ENCODE measurements at places on chromosomes 3 and 15.

DNA sequence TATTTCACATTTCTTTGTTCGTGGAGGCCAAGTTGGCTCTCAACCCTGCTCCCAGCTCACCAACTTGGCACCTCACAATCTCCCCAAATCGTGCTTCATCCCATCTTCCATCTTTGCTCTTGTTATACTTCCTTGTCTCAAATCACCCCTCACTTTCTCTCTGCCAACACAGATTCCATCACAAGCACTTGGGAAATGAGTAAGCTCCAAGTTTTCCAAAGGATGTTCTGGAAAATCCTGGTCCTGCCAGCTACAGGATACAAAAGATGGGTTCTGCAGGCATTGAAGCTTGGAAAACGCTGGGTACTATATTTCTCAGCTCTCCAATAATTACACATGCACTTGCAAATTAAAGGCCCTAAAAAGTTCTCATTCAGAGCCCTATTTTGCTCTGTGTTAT lies 4.1 kb upstream of the TM4SF4 start:
- H3K27ac ChIP-seq: no peak overlapping the region
- no peaks in the 10 kb centered on the region for H3K36me3 ChIP-seq
- no peaks in the 10 kb centered on the region for H3K27me3 ChIP-seq
- H3K4me3 ChIP-seq: no peak overlapping the region
- DNase-seq: no peak
- peaks cover 10% of the 10 kb centered on the region for H3K4me1 ChIP-seq

DNA sequence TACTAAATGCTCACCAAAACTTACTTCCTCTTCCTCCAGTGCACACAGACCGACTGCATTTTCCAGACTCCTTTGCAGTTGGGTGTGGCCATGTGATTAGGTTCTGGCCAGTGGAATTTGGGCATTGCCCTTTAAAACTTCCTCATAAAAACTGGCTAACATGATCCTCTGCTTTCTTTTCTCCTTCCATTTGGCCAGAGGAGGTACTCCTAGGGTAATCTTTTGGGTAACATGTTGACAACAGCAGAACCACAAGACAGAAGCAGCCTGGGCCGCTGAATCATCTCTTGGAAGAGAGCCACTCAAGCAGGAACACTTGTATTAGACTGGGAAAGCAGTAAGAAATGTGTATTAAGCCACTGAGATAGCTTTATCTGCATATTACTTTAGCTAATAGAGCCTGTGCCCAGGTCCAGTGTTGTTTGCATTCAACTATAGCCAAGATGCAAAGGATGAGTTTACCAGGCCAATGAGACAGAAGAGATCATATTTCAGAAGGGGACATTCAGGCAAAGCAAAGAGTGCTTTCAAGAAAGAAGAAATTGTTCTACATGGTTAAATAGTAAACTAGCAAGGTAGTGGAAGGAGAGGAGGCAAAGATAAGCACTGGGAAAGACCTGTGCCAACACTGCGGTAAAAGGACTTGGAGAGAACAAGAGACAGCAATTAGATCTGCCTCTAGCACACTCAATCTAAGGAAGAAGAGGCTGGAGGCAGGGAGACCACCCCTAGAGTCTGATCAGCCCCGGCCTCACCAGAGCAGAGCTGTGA lies 79.8 kb downstream of the PLCH1 start:
- peak; percentile 74 for DNase-seq
- H3K27me3 ChIP-seq: no peaks in the 10 kb centered on the region
- H3K4me1 ChIP-seq: peaks cover 6% of the 10 kb centered on the region
- no peak overlapping the region for H3K4me3 ChIP-seq
- peak overlapping the region; percentile 67 for H3K27ac ChIP-seq

- H3K4me1 ChIP-seq: no peaks in the 10 kb centered on the region
- H3K27ac ChIP-seq: no peak overlapping the region
- no peak overlapping the region for H3K4me3 ChIP-seq
- H3K36me3 ChIP-seq: no peaks in the 10 kb centered on the region
These were observed 22.0 kb upstream of the ZCWPW2 start for GRCh38 chr3:28326458-28326926.

DNA sequence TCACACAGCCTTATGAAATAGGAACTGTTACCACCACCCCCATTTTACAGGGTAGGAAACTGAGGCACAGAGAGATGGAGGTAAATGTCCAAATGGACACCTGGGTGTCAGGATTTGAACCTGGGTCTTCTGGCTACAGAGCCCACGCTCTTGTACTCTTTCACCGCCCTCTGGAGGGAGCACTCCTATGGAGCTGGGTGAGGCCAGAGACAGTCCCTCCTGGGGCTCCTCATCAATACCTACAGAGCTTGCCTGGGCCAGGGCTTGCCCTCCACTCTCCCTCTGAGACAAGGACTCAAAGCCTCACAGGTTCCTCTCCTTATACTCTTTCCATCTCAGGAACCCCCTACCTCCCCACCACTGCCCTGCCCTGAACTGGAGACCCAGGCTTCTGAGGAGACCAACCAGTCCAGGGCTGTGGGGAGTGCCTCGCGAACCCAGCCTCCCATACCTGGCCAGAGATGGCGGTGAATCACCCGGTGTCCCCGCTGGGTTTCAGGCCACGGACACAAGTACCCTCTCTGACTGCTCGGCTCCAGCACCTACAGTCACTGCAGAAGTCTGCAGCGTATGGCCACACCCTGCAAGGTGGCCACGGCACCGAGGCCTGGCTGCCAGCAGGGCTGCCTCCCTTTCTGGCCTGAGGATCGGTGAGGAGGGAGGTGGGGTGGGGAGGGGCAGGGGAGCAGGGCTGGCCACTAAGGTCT lies 22.1 kb upstream of the ATP2B2 start:
- no peaks in the 10 kb centered on the region for H3K4me1 ChIP-seq
- no peaks in the 10 kb centered on the region for H3K36me3 ChIP-seq
- no peak overlapping the region for H3K4me3 ChIP-seq
- H3K27me3 ChIP-seq: no peaks in the 10 kb centered on the region
- no peak for DNase-seq
- H3K27ac ChIP-seq: no peak overlapping the region

DNA sequence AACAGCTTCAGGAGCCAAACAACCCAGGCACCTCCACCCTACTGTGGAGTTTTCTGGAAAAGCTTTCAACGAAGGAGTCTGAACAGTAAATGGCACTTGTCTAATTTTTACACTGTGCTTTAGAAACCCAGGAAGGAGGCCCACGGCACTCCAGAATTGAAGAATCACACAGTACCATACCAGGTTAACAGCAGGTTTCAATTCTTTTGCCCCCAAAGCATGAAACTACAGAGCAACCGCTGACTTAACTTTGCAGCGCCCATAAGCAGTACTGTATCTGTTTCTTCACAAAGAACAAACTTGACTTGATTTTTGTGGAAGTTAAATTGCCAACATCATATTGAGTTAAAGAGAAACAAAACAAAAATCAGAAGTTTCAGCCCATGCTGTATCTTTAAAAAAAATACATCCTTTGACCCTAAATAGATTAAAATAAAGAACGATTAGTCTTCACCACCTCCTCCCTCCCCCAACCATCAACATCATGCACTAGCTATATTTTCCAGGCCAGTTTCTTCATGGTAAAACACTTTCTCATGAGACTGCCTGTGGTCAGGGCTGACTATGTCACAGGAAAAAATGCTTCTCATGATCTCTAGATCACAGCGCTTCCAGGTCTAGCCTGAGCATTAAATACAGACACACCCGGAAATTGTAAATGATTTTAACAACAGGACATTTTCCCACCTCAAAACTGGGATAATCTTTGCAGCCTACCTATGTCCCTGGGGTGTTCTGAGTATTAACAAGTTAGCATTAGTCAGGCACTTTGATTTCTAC lies 456.3 kb downstream of the FOXP1 start:
- no peaks in the 10 kb centered on the region for H3K4me1 ChIP-seq
- no peak overlapping the region for H3K4me3 ChIP-seq
- H3K27me3 ChIP-seq: no peaks in the 10 kb centered on the region

DNA sequence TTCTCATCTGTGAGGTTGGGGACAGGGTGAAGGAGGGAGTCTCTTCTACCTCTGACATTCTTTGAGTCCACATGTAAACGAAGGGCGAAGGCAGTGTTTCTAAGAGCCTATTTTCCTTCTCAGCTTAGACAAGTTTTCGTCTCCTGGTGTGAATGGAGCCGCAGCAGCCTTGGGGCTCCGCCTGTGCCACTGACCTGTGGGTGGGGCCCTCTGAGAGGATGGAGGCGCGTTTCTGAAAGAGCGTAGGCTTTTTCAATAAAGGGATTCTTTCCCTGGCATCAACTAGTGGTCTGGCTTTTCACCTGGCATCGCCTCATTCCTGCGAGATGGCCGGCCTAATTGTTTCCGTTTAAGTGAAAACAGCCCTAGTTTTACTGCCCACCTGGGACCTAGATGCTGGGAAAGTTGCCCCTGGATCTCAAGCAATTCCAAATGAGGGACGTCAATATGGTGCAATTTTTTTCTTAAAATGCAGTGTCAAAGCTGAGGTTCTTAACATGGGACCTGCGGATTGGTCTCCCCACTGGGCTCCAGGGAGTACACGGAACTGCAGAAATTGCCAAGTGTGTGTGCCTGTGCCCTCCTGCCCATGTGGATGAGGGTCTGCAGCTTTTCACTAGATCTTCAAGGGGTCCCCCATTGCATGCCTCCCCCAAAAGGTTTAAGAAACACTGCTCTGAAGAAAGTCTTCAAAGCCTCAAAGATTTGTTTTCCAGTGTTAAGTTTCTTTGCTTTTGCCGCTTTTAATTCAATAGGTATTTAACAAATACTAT lies 958 bp downstream of the GLDN start:
- peak overlapping the region; percentile 33 for H3K4me3 ChIP-seq
- no peak for DNase-seq
- no peaks in the 10 kb centered on the region for H3K4me1 ChIP-seq
- H3K27ac ChIP-seq: peak overlapping the region; percentile 73
- no peaks in the 10 kb centered on the region for H3K36me3 ChIP-seq
- no peaks in the 10 kb centered on the region for H3K27me3 ChIP-seq

- no peaks in the 10 kb centered on the region for H3K4me1 ChIP-seq
- no peak overlapping the region for H3K27ac ChIP-seq
- no peak overlapping the region for H3K4me3 ChIP-seq
- no peaks in the 10 kb centered on the region for H3K36me3 ChIP-seq
- H3K27me3 ChIP-seq: no peaks in the 10 kb centered on the region
- DNase-seq: no peak
These were observed 28.3 kb upstream of the TMEM42 start for GRCh38 chr3:44833394-44833793.

GRCh38 chr3:106048946-106049481 lies 180.2 kb upstream of the CBLB start:
- no peaks in the 10 kb centered on the region for H3K4me1 ChIP-seq
- no peak overlapping the region for H3K4me3 ChIP-seq
- no peak for DNase-seq
- H3K27ac ChIP-seq: no peak overlapping the region
- H3K27me3 ChIP-seq: no peaks in the 10 kb centered on the region
- H3K36me3 ChIP-seq: no peaks in the 10 kb centered on the region

GRCh38 chr15:74682954-74683353 lies 12.9 kb downstream of the EDC3 start:
- no peak for DNase-seq
- no peaks in the 10 kb centered on the region for H3K27me3 ChIP-seq
- no peak overlapping the region for H3K4me3 ChIP-seq
- H3K36me3 ChIP-seq: no peaks in the 10 kb centered on the region

- H3K36me3 ChIP-seq: no peaks in the 10 kb centered on the region
- no peaks in the 10 kb centered on the region for H3K4me1 ChIP-seq
- H3K27me3 ChIP-seq: peaks cover 100% of the 10 kb centered on the region
- H3K4me3 ChIP-seq: no peak overlapping the region
- no peak for DNase-seq
These were observed 46.9 kb downstream of the ZIC4 start for GRCh38 chr3:147359177-147360050.

DNA sequence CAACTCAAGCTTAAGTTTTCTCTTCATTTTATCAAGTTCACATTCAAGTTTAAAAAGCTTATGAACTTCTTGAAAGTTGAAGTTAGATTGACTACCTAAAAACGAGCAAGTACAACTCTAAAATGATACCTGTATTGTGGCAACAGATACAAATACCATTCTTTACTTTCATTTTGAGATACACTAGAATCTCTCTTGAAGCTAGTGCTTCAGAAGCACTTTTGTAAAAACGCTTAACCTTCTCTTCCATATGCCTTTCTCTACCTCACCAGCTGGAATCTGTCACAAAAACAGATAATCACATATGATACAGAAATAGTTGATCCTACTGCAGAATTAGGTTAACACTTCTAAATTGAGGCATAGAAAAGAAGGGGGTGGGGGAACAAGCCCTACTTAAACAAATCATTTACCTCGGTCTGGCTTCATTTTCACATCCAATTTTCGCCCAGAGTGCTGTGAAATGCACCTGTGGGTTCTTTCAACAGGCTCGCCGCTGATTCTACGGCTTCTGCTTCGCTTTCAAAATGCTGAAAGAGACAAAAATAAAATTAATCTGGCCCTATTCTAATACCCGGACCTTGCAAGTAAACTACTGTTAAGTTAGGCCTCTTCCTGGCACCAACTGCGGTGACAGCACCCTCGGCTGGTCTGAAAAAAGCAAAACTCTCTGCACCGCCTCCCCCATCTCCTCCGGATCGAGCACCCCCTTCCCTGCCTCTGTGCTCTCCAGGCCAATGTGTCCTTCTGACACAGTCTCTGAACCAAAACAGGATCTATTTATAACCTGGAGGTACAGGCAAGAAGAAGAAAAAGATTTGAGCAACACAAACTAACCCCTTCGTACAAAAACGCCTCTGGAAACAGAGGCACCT lies 1.4 kb downstream of the ATOSA start:
- H3K36me3 ChIP-seq: peaks cover 23% of the 10 kb centered on the region
- peak; percentile 52 for DNase-seq
- peak overlapping the region; percentile 67 for H3K4me3 ChIP-seq
- peak overlapping the region; percentile 99 for H3K27ac ChIP-seq

GRCh38 chr3:158774965-158775364 lies 26.9 kb upstream of the MFSD1 start:
- no peak overlapping the region for H3K4me3 ChIP-seq
- H3K27ac ChIP-seq: no peak overlapping the region
- no peaks in the 10 kb centered on the region for H3K27me3 ChIP-seq

DNA sequence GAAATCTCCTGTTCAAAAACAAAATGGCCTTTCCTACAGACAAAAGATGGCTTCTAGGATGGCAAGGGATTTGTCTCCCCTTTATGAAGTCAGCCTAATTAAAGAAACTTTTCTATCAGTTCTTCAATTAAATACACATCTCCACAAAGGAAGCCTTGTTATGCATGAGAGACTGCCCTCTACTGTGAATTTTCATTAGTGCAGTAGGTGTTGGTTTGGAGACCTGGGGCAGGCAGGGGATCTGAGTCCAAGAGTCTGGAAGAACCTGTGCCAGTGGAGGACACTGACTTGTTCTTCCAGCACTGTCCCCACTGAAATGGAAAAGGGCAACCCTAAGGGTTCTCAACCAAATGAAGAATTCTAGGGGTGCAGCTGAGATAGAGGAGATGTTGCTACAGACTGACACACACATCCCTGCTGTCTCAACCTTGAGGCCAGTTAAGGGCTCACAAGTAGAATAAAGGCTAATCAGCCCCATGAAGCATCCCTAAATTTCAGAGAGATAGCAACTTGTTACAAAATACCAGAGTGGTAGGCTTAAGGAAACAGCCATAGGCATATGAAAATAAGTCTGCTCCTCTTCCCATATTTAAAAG lies 174.0 kb upstream of the PRICKLE2 start:
- no peaks in the 10 kb centered on the region for H3K27me3 ChIP-seq
- no peak overlapping the region for H3K27ac ChIP-seq
- DNase-seq: no peak
- no peaks in the 10 kb centered on the region for H3K4me1 ChIP-seq
- H3K4me3 ChIP-seq: no peak overlapping the region
- H3K36me3 ChIP-seq: no peaks in the 10 kb centered on the region

Data from tibial nerve (tissue), 4 donors.